ENCODE measurements at places on chromosomes 1 and 21.

DNA sequence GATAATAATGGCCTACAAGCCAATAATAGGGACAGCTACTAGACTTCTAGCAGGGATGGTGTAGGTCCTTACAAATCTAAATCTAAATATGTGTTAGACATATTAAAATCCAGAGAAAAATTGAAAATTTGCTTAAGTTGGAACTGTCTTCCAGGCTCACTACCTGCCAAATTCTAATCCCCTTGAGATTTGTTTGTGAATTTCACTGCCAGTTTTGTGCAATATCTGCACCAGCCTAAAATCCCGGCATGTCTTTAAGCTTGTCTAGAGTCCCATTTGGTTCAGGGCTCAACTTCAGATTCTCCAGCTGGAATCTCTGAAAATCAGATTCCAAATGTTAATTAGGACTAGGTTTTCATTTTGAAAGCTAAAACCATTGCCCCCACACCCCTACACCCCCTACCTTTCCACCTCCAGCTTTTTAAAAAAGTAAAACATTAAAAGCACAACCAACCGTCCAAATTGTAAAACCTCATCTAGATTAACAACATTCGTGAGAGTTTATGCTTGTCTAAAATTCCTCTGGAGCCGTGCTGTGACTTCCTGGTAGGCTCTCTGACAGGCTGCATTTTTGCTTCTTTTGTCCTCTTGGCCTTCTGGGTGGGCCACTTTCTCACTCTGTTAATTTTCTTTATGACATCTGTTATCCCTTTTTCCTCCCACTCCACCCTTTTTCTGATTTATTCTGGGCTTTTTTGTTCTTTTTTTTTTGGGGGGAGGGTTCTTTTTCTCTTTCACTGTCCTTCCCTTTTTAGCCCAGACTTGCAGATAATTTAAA is 348.7 kb downstream of the PAPPA2 start:
- DNase-seq, result no peak

DNA sequence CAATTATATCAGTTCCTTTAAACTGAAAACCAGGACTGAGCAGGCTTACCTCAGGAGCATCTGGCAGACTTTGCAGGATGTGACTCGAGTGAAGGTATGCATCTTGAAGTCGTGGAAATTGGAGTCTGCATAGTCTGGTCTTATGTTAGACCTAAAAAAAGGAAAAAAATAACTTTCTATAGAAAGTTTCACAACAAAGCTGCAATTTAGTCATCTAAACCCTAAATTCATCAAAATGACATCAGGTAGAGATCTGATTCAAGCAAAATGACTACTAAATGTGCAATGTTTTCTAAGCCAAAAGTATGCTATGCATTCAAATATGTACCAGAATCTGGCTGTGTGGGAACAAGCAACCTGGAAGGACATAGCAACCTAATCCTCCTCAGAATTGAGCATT is 260.1 kb downstream of the VAV3 start:
- no peak for DNase-seq

- no peak for DNase-seq
Measured at GRCh38 chr1:235919833-235920441, 53.2 kb upstream of the LYST start.

- DNase-seq, result no peak
Measured at GRCh38 chr1:225888289-225888897, 553 bp downstream of the LEFTY1 start.

- no peak for DNase-seq
Measured at GRCh38 chr21:43619856-43620255, 39.4 kb downstream of the HSF2BP start.

DNA sequence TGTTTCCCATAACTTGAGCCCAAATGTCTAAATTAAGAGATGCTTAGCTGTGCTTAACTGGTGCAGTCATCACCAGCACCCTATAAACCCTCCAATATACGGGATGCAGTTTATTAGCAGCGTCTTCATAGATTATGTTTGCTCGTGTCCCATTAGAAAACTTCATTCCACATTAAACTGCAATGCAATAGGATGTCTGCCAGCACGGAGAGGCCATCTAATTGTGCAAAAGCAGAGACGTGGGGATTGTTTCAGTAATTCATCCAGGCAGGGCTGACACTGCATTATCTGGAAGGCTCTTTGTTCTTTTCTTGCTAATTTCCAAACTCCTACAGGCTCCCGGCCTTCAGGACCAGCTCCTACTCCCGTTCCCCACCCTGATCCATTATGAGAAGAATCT is 89.5 kb downstream of the CSMD2 start:
- no peak for DNase-seq

DNA sequence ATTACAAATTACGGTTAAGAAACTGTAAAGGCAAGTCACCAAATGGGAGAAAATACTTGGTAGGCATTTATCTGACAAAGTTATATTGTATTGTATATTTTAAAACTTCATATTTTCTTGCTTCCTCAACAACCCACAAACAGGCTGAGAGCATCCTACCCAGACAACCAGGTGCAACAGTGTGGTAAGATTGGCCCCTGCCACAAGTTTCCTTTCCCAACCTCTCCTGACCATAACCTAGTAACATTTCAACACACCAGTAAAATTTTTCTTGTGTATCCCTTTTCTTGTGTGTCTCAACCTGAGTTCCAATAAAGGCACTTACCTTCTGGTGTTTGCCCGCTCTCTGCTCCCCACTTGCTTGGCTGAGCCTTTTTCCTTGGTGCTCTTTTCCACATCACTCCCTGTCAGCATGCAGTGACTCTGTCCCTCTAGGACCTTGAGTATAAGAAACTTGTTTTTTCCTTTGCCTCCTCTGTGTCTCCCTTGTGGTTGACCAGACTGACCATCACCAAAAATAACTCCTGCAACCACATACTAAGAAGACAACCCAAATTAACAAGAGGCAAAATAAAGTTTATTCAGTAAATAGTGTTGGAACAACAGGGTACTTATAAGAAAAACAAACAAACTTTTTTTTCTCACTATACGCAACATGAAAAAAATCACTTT is 40.9 kb downstream of the FCRL3 start:
- DNase-seq, result no peak

DNA sequence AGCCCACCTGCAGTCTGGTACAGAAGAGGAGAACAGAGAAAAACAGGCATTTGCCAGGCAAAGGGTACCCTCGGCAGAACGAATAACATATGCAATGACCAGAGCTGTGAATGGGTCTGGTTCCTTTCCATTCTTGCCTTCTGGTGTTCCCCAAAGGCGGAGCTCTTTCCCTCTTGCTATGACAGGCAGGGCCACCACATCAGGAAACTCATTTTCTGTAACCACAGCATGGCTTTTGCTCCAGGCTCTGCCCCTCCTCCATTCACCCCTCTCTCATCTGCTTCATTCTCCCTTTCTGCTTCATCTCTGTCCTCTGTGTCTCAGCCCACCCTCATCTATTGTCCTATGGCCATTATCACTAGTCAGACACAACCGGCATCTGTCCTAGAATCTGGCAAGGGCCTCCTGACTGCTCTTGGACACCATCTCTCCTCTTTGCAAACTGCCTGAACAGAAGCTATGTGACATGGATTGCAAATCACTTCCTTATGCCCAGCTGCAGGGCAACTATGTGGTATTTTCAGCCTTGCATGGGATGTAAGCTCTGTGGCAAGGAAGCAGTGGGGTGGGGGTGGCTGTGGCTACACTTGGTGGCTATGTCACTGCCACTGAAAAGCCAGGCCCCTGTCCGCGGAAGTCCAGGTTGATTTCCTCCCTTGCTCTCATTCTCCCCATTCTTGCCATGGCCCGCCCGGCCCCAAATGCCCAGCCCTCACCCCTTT is 78.8 kb upstream of the ABCD3 start:
- no peak for DNase-seq

GRCh38 chr1:221868593-221869303 is 126.9 kb upstream of the DUSP10 start:
- no peak for DNase-seq

DNA sequence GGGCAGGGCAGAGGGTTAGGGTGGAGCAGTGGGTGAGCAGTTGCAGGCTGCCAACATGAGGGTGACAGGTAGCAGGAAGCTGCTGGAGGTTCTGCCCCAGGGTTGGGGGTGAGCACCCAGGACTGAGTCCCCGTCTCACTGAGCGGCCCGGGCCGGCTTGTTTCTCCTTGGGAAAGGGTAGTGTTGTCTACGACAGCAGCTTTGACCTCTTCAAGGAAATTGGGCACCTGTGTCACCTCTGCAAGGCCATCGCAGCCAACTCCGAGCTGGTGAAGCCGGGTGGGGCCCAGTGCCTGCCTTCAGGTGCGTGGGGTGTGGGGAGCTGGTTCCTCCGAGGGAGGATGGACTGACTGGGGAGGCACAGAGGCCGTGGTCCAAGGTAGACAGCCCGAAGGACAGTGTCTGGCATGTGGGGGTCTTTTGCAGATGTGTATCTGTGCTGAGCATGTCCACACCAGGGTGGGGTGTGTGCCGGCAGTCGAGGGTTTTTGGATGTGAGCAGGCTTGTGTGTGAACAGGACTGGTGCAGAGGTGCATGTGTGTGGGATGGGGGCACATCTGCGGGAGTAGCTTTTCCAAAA is 51.9 kb downstream of the DISP3 start:
- no peak for DNase-seq

DNA sequence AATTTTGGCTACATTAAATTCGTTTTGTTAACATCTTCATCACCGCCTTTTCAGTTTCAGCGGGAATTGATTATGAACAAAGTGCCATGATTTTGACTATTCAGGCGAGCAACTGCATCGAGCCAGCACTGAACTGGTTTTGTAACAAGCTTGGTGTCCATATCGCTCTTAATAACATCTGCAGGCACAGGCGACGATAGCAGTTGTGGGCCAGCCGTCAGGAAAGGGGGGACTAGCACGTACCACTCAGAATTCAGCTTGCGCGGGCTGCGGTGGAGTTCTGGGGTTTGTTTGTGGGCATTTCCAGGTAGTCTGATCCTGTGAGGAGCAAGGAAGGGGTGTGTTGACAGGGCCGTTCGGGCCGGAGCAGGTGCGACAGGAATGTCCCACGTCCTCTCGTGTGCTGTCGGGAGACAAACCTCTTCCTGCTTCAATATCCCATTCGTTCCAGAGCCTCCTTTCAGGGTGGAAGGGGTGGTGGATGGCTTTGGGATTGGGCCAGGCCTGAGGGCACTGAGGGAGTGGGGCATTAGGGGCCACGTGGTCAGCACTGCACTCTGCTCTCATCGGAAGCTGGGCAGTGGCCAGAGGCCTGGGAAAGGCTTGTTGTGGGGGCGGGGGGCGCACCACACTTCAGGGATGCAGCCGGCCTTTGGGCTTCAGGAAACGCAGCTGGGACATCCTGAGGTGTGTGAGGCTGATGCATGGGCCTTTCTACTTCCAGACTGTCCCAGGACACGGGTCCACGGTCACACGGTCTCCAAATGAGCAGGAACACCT is 39.1 kb downstream of the SKI start:
- no peak for DNase-seq

- DNase-seq, result no peak
Measured at GRCh38 chr1:208433086-208433485, 188.9 kb upstream of the PLXNA2 start.

DNA sequence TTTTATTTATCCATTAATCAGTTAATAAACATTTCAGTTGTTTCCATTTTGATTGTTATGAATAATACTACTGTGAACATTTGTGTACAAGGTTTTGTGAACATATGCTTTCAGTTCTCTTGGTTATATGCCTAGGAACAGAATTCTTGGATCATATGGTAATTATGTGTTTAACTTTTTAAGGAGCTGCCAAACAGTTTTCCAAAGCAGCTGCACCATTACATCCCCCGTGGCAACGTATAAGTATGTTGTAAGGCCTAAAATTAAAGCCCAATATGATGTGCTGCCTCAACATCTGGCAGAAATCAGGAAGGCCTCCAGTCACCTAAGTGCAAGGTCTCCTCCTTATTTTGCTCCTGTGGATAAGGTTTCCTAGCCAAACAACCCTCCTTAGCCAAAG is 235.6 kb upstream of the CACYBP start:
- DNase-seq, result no peak

GRCh38 chr1:65691972-65692371 is 100.7 kb upstream of the PDE4B start:
- no peak for DNase-seq

DNA sequence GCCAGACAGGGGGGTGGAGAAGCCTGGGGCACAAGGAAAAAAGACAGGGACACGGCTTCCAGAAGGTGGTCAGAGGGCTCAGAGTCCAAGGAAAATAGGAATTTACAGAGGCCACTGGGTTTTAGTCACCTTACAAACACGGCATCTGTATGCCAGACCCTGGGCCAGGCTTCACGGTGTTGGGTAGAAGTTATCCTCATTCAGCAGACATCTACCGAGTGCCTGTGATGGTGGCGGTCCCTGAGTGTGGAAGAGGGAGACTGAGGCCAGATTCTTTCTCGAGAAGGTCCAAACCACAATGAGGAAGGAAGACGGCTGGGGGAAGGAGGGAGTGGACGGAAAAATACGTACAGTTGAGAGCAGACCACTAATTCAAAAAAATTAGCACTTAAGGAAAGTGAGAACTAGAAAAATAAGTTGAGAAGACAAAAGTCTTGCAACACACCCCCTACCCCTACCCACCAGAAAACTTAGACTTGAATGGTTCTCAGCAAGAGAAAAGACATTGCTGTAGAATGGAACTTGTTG is 864 bp upstream of the BTG2 start:
- no peak for DNase-seq

GRCh38 chr1:103112546-103112945 is 4.2 kb upstream of the COL11A1 start:
- DNase-seq, result no peak

- no peak for DNase-seq
Measured at GRCh38 chr1:6083801-6084446, 38.2 kb downstream of the KCNAB2 start.

DNA sequence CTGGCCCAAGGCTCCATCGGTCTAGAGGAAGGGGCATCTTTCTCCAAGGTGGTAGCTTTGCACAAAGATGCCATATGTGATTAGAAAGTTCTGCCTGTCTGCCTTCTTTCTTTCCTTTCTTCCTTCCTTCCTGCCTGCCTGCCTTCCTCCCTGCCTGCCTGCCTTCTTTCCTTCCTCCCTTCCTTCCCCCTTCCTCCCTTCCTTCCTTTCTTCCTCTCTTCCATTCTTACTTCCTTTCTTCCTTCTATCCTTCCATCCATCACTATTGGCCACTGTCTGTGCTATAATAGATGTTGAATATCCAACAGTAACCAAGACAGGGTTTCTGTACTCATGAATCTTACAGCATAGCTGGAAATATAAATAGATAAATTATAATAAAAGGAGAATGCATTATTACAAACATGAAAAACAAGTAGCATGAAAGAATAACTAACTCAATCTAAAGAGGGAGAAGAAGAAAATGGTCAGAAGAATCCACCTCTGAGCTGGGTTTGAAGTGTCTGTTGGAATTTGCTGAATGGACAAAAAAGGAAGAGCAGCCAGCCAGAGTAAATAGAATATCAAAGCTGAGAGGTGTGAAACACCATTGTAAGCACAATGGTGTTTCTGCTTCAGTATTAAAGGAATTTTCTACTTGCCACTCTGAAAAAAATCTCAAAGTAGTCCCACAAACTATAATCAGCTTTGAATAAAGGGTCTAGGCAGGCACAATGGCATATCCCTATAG is 250.6 kb upstream of the NR5A2 start:
- DNase-seq, result no peak

All from naive B cell (primary cell).